Cardiac septum (tissue), 1 donor: ENCODE measurements at places on chromosomes 6 and 20. TPM values are rescaled to one million over a fixed set of nuclear protein-coding genes. Genes with fewer than 3 reads are reported as not detected.

DNA sequence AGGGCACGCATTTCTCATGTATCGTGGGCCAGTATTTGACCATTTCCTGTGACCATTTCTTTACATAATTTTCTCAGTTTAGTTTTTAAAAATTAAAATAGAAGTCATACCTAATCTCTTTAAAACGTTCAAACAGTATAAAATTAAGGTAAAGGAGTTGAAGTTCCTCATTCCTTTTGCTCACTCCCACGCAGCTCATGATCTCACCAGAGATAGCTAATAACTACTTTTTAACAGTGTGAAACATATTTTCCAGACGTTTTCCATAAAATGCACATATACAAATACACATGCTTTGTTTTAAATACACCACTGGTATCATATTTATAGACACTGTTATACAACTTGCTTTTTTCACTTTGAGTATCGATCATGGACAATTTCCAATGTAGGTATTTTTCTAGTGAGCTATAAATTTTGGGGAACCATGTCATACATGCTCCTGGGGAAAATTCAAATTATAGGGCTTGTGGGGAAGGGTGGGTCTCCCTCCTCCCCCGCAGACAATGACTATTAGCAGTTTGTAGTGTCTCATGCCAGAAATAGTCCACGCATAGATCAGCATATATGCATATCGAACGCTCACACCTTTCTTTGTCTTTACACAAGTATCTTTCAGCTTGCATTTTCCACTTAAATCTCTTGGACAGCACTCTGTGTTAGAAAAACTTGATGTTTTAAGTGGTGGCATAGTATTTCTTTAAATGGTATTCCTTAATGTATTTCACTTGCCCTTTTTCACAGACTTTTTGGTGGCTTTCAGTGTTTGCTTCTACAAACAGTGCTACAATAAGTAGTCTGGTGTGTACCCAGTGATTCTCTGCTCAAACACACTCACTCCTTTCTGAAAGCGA, 145.5 kb upstream of the ZNF217 start:
- DNase-seq, result no peak

- DNase-seq, result no peak
Observed at GRCh38 chr6:141326426-141326825, 806.3 kb upstream of the GJE1 start.

DNA sequence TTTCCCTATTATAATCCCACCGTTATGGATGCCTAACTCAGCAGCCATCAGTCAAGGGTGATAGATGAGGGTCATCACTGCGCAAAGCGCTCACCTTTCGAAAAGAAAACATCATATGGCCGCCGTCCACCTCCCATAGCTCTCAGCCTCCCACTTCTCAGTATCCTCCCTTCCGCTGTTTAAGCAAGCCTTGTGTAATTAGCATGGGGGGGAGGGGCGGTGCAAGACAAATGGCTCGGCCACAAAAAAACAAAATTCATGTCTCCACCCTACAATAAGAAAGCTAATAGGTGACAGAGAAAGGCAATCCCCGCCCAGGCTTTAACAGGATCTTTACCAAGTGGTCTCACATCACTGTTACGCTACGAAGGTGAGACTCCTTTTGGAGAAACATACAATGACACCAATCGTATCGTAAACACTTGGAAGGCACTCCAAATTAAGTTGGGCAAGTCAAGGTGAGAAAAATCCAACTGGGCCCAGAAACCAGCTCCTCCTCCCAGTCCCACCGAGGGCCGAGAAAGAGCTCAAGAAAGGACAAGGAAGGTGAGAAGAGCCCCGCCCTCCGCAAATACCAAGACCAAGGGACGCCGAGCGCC, 645 bp downstream of the DDX39B start:
- no peak for DNase-seq

- peak; percentile 68 for DNase-seq
Observed at GRCh38 chr6:149900620-149901443, 2.9 kb upstream of the RAET1E start.

- no peak for DNase-seq
Observed at GRCh38 chr6:124158024-124158423, 354.4 kb downstream of the NKAIN2 start.

DNA sequence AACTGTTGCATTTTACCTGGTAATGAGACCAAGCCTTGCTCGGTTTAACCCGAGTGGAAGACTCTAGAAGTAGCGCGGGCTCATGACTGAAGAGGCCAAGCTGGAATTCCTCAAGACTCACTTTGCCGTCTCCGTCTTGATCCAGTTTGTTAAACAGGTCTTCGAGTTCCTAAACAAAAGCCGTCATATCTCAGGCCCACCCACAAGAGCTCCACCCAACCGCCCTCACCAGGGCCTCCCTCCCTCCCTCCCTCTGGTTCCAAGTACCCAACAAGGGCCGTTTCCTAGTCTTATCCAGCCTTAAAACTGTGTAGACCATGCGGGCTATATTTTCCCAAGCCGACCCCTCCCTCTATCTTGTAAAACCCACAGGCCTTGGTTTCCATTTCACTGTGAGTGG, 81.4 kb downstream of the NINL start:
- peak; percentile 62 for DNase-seq

DNA sequence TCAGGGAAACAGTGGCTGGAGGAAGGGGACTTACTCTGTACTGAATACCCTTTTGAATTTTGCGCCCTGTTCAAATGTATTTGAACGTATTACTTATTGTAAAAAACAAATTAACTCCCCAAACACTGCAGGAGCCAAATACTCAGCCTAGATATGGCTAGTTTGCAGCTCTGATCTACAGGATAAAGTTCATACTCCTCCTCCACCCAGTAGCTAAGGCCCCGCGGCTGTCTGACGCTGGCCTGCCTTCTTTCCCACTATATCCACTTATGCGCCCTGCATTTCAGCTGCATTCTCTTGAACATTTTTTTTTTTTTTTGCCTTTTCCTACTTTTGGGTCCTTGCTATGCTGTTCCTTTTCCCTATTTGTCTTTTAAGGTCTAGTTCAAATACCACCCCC, 6.5 kb downstream of the GSS start:
- no peak for DNase-seq

Gene RAET1L
- total RNA-seq, result not detected

Gene VIP
- 0.67 TPM for total RNA-seq

Gene TAF8
- total RNA-seq, result 22.3 TPM

Gene MOXD1
- total RNA-seq, result 1.6 TPM

Gene OLIG3
- not detected for total RNA-seq

Gene NRSN1
- not detected for total RNA-seq
